ENCODE measurements at places on chromosomes 7 and 10.

DNA sequence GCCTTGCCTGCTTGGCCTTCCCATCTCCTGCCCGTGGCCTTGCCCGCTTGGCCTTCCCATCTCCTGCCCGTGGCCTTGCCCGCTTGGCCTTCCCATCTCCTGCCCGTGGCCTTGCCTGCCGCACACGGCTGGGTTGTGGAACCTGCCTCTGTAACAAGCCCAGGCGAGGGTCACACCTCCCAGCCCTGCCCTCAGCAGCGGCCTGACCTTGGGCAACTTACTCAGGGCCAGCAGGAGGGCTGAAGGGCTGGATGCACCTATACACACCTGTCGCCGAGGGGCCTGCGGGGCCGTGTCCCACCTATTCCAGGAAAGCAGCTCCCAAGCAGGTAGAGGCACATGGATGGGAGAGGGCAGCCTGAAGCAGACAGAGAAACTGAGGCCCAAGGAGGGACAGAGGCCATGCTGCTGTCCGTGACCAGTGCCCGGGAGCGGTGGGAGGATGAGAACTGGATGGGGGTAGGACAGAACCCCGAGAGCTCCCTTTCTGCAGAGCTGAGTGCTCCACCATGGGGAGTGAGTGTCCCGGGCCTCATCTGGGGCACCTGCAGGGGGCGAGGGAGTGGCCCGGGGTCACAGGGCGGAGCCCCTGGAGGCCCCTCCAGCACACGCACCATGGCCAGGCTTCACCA lies 277.6 kb downstream of the ELFN1 start:
- DNase-seq, result no peak

- no peak for DNase-seq
Measured at GRCh38 chr7:97460433-97460832, 271.5 kb upstream of the TAC1 start.

DNA sequence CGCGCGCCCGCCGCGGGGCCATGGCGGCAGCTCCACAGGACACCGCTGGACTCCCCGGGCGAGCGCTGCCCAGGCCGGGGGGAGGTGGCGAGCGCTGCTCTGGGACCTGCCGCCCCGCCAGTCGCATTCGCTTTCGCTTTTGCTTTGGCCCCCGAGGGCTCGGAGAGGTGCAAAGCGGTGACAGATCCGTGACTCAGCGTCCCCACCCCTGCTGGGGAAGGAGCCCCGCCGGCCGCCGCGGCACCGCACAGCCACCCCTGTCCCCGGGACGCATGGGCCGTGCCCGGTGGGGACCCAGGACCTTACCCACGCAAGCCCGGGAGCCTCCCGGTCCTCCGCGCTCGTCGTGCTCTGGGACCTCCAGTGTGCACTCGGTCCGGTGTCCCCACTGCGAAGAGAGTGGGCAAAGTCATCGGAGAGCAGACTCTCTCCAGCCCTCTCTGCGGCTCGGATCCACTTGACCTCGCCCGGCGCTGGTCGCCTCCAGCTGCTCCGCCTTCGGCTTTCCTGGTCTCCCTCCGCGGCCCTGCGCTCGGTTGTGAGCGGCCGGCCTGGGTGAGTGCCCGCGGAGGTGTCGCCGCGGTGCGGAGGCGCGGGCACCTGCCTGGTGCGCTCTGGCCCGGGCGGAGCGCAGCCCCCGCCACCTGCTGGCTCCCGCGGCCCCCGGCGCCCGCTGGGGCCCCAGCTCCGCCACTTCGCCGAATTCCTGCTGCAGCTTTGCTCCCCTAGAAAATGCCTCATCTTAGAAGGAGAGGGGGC lies at the start of gene IL15RA:
TSS of gene IL15RA (minus strand) at position 73 of the 759 bp plus-strand sequence. CDS start at position 22, 51 bp downstream.
- DNase-seq, result no peak

DNA sequence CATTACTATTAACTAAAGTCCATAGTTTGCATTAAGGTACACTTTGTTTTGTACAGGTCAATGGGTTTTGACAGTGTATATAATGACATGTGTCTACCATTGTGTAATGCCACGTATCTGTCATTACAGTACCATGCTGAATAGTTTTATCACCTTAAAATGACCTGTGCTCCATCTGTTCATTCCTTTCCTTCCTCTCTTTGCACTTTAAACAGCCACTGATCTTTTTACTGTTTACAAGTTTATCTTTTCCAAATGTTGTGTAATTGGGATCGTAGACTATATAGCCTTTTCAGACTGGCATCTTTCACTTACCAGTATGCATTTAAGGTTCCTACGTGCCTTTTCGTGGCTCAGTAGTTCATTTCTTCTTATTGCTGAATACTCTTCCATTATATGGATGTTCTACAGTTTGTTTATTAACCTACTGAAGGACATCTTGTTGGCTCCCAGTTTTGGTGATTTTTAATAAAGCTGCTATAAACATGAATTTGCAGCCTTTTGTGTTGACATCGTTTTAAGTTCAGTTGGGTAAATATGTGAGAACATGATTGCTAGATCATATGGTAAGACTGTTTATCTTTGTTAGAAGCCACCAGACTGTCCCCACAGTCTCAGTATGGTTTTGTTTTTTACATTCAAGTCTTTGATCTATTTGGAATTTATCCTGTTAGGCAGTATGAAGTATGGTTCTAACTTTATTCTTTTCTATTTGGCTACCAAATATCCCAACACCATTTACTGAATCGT lies 24.7 kb downstream of the STAM start:
- no peak for DNase-seq

DNA sequence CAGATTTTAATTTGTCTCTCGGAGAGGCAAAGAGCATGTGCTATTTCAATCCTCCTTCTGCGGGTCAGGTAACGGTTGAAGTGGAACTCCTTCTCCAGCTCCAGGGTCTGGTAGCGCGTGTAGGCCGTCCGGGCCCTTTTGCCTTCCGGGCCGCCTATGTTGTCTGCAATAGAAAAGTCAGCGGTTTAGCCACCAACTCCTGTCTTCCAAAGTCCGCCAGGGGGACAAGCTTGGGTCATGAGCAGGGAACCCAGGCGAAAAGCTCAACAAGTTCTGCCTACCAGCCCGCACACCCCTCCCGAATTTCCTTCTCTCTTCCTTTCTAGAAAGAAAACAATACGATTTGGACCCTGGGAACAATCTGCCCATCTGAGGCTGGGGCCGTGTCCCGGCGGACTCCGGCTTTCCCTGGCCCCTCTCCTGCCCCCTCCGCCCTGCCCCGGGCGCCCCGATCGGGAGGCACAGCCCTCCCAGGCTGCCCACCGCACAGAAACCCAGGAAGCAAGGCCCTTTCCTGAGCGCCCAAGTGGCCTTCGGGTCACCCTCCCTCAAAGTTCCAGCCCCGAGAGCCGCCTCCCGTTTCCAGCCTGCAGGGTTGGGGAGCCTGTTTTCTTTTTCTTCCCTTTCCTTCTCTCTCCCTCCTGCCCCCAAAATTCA lies 1.4 kb downstream of the HOXA5 start:
- DNase-seq, result no peak

DNA sequence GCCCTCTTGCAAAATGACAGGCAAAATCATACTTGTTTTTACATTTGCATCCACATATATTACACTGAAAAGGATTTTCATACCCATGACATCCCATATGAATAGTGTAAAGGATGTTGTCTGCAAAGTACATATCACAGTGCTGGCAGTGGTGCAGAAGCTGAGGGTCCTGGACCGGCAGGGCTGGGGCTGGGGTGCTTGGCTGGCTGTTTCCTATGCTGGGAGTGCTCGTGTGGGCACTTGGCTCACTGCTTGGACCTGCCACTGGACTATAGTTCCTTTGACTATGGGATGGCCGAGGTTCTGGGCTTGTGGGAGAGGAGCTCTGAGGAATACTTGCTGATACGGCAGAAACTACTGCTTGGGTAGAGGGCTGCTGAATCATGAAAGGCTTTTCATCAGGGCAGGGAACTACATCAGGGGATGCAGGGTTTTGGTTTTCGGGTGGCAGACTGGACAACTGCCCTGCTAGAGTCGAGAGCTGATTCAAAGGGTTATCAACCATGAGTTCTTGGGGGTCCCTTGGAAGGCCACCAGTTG lies 13.7 kb downstream of the PSTK start:
- DNase-seq, result no peak

DNA sequence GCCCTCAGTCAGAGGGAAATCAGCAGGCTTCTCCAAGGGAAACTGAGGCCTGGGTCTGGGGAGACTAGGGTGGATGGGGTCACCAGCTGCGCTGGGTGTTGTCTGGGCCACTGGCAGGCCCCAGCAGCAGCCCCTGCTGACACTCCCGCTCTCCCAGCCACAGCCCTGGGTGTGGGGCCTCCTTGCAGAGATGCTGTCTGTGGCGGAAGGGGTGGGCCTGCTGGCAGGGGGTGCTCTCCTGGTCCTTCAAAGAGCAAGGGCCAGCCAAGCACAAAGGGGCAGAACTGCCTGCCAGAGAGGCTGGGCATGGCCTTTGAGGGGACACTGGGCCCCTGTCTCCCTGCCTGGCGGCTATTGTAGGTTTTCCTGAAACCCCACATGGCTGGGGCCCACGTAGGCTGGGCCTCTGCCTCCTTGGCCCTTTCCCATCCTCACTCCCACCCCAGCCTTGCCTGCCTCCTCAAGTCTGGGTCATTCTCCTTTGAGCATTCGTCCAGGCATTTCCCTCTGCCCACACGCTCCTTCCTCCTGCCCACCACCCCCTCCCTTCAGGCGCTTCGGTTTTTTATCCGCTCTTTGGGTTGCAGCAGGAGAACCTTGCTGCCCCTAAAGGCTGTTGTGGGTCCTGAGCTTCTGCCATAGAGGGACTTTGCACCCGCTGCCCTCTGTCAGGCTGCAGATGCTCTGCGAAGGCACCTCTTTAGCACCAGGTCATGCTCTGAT lies 9.1 kb downstream of the COL13A1 start:
- DNase-seq, result no peak

DNA sequence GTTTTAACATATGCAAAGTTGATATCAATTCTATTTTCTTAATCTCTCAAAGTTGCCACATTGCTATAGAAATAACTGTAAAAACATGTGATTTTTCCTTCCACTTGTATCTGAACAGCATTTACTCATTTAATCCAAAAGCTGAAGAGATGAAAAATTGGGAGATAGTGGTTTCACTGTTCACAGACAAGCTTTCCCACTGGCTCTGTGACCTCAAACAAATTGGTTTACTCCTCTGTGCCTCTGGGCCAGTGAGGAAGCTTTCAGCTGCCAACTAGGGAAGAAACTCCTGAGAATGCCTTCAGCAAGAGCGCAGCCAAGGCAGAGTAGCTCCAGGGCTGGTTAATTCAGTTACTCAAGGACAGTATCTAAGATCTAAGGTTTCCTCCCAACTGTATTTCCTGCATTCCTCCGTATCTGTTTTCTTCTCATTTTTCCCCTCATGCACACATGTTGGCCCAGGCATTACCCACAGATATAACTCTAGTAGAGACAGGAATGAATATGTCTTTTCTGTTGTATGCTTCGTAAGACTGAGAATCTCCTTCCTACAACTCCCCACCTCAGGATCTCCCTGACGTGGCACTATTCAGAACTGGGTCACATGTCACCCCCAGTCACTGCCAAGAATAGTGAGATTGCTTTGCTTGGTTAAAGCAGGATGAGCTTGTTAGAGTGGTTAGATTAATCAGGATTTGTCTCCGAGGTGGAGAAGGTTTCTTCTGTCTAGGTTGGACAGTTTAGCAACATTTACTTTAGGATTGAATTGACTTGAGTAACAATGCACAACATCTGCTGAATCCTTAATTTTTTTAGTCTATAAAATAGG lies 315.7 kb downstream of the NRG3 start:
- peak; percentile 31 for DNase-seq

- no peak for DNase-seq
Measured at GRCh38 chr10:83214136-83214535, 925.2 kb upstream of the GHITM start.

DNA sequence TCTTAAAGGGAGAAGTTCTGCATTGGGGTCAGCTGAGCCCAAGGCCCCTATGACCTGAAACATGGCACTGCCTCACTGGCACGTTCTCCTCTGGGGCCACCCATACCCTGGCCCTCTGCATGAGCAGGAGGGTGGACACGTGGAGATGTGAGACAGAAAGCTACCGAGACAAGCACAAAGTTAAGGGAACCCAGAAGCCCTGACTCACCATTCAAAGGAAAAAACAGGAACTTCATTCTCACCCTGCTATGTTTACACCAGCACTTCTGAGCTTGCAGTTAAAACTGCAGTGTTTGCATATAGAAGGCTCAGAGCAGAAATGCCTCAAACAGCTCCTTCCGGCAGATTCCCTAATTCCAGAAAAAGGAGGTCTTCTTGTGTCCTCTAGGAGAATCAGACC lies 41.7 kb downstream of the DENND11 start:
- DNase-seq, result no peak

GRCh38 chr7:33640741-33641140 lies 264.6 kb upstream of the BMPER start:
- no peak for DNase-seq

Data from SK-N-DZ (cell line).